ENCODE measurements at places on chromosomes 12 and 14.

DNA sequence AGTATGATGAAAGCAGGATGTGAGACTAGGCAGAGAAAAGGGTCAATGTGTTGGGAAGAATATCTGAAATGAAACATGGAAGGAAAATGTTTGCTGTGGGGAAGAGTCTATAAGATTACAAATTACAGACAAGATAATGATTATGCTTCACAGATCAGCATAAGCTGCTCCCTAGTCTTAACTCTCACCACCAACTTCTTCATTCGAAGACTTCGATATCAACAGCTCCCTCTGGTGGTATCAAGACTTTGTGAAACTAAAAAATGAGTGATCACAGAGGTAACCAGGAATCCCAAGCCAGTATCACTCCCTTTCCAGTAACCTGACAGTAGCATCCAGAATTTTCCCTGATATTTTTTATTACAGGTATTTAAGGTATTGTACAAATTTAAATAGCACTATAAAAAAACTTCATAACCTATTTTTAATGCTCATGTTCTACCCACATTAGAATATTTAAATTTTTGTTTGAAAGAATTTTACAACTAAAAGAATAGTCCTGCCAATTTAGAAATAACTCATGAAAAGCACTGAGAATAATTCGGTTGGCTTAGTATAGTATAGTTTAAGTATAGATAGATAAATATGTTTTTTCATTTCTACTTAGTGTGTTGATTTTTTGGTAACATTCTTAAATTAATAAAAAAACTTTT lies 84.4 kb downstream of the C2CD5 start:
- no peak overlapping the region for H3K4me3 ChIP-seq
- H3K27me3 ChIP-seq: no peaks in the 10 kb centered on the region
- no peaks in the 10 kb centered on the region for H3K36me3 ChIP-seq
- DNase-seq: peak; percentile 27
- no peak overlapping the region for H3K27ac ChIP-seq

GRCh38 chr12:18258929-18259328 lies 2.4 kb upstream of the PIK3C2G start:
- no peaks in the 10 kb centered on the region for H3K4me1 ChIP-seq
- H3K27ac ChIP-seq: no peak overlapping the region
- H3K36me3 ChIP-seq: no peaks in the 10 kb centered on the region
- DNase-seq: no peak
- no peaks in the 10 kb centered on the region for H3K27me3 ChIP-seq

DNA sequence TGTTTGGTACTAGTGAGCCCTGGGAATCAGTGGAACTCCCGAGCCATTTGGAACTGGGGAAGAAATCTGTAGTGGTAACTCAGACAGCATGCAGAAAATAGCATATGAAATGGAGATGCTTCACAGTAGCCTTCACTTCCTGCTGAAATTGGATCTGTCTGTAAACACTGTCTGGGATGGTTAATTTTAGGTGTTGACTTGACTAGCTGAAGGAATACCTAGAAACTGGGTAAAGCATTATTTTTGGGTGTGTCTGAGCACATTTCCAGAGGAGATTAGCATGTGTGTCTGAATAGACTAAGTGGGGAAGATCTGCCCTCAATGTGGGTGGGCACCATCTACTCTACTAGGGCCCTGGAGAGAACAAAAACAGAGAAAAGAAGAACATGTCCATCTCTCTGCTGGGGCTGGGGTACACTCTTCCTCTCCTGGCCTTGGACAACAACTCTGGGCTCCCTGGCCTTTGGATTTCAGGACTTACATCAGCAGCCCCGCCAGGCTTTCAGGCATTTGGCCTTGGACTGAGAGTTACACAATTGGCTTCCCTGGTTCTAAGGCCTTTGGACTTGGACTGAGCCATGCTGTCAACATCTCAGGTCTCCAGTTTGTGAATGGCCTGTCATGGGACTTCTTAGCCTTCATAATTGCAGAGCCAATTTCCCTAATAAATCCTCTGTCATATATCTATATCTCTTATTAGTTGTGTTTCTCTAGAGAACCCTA lies 14.0 kb upstream of the CRADD start:
- no peak overlapping the region for H3K4me3 ChIP-seq
- no peak for DNase-seq
- no peaks in the 10 kb centered on the region for H3K4me1 ChIP-seq
- peaks cover 5% of the 10 kb centered on the region for H3K36me3 ChIP-seq
- peaks cover 6% of the 10 kb centered on the region for H3K27me3 ChIP-seq

DNA sequence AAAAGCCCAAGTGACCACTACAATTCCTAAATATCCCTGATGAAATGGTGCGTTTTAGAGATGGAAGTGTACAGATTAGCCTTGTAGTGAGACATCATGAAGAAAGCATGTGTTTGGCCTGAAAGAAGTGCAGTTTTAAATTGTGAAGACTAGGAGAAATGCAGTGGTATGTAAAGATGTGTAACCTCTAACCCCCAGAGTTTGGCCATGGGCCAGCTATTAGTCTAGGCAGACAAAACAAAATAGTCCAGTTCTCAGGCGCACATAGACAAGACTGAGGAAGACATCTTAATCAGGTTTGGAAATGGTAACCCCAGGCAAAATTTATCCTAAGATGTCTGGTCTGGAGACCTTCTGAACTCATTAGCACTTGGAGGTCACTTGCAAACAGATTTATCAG lies 23.4 kb downstream of the WBP11 start:
- H3K4me3 ChIP-seq: no peak overlapping the region
- peaks cover 12% of the 10 kb centered on the region for H3K36me3 ChIP-seq
- DNase-seq: no peak
- H3K27me3 ChIP-seq: no peaks in the 10 kb centered on the region

GRCh38 chr12:34607520-34608195 lies 585.4 kb downstream of the ALG10 start:
- no peaks in the 10 kb centered on the region for H3K36me3 ChIP-seq
- H3K4me3 ChIP-seq: no peak overlapping the region
- H3K27ac ChIP-seq: no peak overlapping the region
- DNase-seq: no peak

DNA sequence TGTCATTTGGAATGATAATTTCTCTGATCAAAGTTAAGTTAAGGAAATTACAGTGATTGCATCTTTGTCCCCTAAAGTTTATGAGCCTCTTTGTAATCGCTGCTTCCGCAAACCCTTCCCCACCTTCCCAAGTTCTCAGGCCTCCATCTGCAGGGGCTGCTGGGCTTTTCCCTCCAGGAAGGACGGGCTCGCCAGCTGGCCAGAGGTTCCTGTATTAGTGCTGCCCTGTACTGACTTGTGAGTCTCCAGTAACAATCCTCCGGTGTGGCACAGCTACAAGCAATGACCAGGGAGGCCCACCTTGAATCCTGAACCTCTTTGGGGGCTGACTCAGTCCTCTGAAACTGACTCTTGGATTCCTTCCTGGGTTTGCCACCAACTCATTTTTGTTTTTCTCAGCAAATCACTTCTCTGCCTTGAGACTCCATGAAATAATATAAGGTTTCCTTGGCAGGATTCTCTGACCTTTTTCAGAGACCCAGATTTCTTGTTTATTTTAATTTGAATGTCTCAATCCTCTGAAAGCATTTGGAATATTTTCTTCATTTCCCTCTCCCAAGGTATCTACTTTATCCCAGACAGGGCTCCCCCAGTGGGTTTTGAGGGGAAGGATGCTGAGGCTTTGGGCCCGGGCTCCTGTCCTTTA lies 398.6 kb downstream of the ZFP36L1 start:
- peaks cover 3% of the 10 kb centered on the region for H3K4me1 ChIP-seq
- no peak overlapping the region for H3K27ac ChIP-seq
- no peak for DNase-seq
- H3K36me3 ChIP-seq: no peaks in the 10 kb centered on the region

- H3K4me3 ChIP-seq: no peak overlapping the region
- no peaks in the 10 kb centered on the region for H3K4me1 ChIP-seq
- peaks cover 25% of the 10 kb centered on the region for H3K27me3 ChIP-seq
Observed at GRCh38 chr14:93347850-93348249, 868 bp downstream of the COX8C start.

- DNase-seq: no peak
- no peak overlapping the region for H3K4me3 ChIP-seq
- peaks cover 39% of the 10 kb centered on the region for H3K4me1 ChIP-seq
- peak overlapping the region; percentile 79 for H3K27ac ChIP-seq
- no peaks in the 10 kb centered on the region for H3K27me3 ChIP-seq
Observed at GRCh38 chr12:3740480-3741231, 12.3 kb downstream of the CRACR2A start.

GRCh38 chr12:106358396-106359241 lies 1.1 kb downstream of the POLR3B start:
- no peak for DNase-seq
- H3K4me1 ChIP-seq: peaks cover 14% of the 10 kb centered on the region
- H3K27ac ChIP-seq: peak overlapping the region; percentile 92
- H3K36me3 ChIP-seq: peaks cover 14% of the 10 kb centered on the region
- peak overlapping the region; percentile 91 for H3K4me3 ChIP-seq

- no peaks in the 10 kb centered on the region for H3K27me3 ChIP-seq
- DNase-seq: no peak
- no peak overlapping the region for H3K27ac ChIP-seq
Observed at GRCh38 chr12:91179315-91179714, 3.3 kb downstream of the DCN start.

GRCh38 chr14:39023939-39024871 lies 78.8 kb downstream of the SEC23A start:
- no peak overlapping the region for H3K4me3 ChIP-seq
- H3K4me1 ChIP-seq: peaks cover 2% of the 10 kb centered on the region
- no peaks in the 10 kb centered on the region for H3K36me3 ChIP-seq
- no peak overlapping the region for H3K27ac ChIP-seq

GRCh38 chr14:101833045-101833444 lies 71.5 kb downstream of the PPP2R5C start:
- H3K27ac ChIP-seq: peak overlapping the region; percentile 72
- H3K36me3 ChIP-seq: peaks cover 98% of the 10 kb centered on the region
- DNase-seq: no peak
- H3K4me1 ChIP-seq: peaks cover 73% of the 10 kb centered on the region
- H3K4me3 ChIP-seq: peak overlapping the region; percentile 64

DNA sequence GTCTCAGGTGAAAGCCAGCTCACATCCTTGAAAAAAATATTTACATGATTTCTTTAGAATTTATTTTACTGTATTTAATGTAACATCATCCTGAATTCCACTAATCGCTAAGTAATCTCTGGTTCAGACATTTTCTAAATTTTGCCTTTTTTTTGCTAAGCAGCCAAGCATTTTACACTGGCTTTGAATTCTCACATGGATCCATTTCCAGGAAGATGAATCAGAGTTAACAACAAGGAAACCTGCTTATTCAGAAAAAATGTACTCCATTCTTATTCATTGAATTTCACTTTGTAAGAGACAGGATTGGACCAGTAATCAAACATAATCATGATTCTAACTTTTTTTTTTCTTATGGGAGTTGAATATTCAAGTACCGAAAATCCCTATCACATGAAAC lies 1785.1 kb upstream of the FLRT2 start:
- DNase-seq: no peak
- no peaks in the 10 kb centered on the region for H3K27me3 ChIP-seq
- no peaks in the 10 kb centered on the region for H3K36me3 ChIP-seq
- H3K4me1 ChIP-seq: no peaks in the 10 kb centered on the region
- H3K27ac ChIP-seq: no peak overlapping the region

DNA sequence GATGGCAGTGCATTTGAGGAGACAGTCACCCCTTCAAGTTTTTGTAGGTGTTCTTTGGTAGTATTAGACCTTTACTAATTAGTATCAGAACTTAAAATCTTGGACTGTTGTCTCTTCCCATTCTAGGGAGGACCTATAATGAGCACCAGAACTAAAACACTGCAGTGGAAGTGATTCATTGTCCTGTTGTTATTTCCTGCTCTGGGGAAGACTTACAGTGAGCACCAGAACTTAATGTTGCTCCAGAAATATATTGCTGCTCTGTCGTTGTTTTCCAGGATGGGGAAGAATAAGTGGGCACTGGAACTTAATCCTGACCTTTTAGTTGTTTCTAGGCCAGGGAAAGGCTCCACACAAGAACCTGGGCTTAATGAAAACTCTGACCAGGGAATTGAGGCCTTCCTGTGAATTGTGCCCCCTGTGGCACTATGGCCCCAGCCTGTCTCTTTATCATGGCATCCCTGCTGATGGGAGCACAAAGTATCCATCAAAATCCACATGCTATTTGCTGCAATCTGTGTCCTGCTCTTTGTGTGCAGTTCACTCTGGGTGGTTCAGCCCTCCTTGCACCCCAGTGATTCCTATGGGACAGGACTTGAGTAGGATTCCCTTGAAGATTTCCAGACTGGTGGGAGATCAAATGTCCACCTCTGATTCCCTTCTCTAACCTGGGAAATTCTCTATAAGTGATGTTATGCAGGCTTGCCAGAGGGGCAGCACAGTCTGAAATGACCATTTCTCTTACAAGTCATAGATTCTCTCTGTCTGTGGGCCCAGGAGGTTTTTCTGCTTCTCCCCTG lies 175.8 kb downstream of the PAWR start:
- no peak for DNase-seq
- H3K27me3 ChIP-seq: no peaks in the 10 kb centered on the region
- H3K27ac ChIP-seq: no peak overlapping the region
- no peak overlapping the region for H3K4me3 ChIP-seq
- no peaks in the 10 kb centered on the region for H3K4me1 ChIP-seq
- no peaks in the 10 kb centered on the region for H3K36me3 ChIP-seq

DNA sequence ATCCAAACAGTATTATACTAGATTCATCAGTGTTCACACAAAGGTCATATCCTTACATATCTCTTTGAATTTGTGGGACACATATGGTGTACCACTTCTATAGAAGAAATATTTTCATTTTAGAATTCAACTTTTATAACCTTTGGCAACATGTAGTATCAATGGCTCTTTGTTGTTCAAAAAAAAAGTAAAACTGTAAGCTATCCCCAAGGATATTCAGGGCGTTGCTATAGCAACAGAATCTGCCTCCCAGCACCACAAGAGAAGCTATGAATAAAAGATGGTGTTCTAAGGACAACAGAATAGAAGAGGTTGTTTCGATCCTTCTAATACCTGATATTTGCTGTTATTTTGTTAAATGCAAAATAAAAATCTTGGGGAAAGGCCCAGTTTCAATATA lies 139.3 kb downstream of the BRMS1L start:
- no peak for DNase-seq
- H3K27me3 ChIP-seq: peaks cover 3% of the 10 kb centered on the region
- H3K4me1 ChIP-seq: no peaks in the 10 kb centered on the region
